MCF 10A (cell line): ENCODE measurements at places on chromosomes 2 and 18.

GRCh38 chr2:220509096-220509757 is 881.8 kb downstream of the SLC4A3 start:
- no peak for DNase-seq

GRCh38 chr2:16537347-16537746 is 128.3 kb downstream of the CYRIA start:
- DNase-seq = peak; percentile 47

- DNase-seq = no peak
Measured at GRCh38 chr18:9612977-9613376, 1.4 kb downstream of the PPP4R1 start.

GRCh38 chr2:83280391-83280790 is 1178.7 kb downstream of the SUCLG1 start:
- DNase-seq = no peak

GRCh38 chr2:79887747-79888374 is 375.0 kb downstream of the CTNNA2 start:
- DNase-seq = peak; percentile 72

DNA sequence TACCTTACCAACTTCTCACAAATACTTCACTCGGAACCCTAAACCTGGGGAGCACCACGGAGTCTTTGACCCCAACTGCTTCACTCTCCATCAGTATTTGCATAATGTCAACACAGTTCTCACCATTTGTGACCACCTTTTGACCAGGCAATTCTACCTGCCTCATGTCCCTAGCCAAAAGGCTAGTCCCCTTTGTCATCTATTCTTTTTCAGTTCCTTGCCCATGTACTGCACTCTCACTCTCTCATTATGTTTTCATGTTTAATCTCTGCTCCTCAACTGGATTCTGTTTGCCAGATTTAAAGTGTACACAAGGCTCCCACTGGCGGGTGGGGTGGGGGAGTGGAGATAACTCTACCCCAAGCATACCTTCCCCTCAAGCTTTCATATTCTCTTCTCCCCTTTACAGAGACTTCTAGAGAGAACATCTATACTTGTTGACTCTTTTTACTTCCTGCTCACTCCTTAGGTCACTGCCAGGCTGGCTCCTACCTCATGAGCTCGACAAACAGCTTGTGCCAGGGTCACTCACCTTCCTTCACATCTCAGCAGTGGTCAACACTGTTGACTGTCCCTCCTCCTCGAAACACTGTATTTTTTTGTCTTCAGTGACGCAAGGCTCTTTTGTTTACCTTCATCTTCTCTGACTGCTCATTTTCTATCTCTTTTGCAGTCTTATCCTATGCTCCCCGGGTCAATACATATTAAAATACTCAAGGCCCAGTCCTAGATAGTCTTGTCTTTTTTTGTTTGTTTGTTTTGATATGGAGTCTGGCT is 88.7 kb upstream of the MAP4K3 start:
- DNase-seq = no peak

DNA sequence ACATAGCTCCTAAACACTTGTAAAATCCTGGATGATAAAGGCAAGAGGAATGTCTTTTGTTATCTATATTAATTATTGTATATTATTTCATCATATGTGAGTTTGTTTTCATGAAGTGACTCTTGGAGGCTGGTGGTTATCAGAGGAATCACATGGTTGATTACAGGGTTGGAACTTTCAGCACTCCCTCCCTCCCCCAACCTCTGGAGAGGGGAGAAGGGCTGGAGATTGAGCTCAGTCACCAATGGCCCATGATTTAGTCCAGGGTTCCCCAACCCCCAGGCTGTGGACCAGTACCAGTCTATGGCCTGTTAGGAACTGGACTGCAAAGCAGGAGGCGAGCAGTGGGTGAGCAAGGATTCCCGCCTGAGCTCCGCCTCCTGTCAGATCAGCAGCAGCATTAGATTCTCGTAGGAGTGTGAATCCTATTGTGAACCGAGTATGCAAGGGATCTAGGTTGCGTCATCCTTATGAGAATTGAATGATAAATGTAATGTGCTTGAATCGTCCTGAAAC is 37.7 kb downstream of the FBXO48 start:
- DNase-seq = no peak

DNA sequence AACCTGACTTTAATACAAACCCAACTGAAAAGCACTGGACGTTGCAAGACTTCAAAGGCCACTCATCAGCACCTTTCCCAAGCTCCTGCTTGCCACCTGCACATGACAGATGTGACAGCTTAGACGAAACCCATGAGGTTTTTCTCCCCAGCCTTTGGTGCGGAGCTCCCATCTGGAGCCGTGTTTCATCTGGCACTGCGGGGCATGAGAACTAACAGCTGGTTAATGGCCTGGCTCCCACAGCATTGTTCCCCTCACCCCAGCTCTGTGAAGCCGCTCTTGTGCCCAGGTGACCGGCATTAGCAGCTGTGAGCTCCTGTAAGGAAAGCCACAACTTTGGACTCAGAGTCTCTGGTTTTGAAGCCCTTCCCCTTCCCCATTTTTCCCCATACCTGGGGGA is 50.9 kb downstream of the GALR1 start:
- DNase-seq = no peak

DNA sequence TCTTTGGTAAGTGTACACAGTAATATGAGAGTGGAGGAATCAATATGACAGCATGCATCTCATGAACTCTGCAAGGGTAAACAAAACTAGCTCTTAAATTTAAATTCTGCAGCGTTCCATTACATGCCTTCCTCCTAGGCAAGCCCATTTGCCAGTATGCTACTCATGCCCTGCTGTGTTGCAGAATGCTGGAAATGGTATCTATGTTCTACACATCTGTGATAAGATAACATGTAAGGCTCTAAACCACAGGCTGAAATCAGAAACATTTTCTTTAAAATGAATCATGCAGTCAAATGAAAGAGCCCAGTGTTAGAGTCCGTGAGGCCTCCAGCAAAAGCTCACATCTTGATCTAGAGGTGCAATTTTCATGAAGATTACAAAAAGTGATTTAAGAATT is 112.8 kb upstream of the FN1 start:
- DNase-seq = no peak

GRCh38 chr18:5969355-5969988 is 74.2 kb upstream of the TMEM200C start:
- no peak for DNase-seq

DNA sequence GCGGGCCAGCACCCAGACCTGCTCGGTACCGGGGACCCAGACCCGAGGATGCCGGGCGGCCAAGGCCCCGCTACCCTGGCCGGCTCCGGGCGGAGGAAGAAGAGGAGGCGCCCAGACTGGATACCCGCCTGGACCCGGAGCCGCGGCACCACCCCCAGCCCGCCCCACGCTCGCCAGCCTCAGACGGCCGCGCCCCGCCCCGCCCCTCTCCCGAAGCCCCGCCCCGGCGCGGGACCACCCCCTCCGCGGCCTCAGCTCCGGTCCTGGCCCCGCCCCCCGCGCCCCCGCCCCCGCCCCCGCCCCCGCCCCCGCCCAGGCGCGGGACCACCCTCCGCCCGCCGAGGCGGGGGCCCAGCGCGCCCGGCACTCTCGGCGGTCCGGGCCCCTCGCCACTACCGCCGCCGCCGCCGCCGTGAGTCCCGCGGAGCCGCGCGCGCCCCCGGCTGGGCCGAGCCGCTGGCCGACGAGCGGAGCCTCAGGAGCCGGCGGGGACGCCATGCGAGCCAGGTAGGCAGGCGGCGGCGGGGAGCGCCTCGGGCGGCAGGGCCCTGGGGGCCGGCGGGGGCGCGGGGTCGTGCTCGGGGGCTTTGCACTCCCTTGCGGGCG is at the start of gene SH3BP4:
TSS of gene SH3BP4 (plus strand) at position 354 of the 606 bp plus-strand sequence. CDS start 82,986 bp downstream, outside the sequence.
- peak; percentile 71 for DNase-seq

DNA sequence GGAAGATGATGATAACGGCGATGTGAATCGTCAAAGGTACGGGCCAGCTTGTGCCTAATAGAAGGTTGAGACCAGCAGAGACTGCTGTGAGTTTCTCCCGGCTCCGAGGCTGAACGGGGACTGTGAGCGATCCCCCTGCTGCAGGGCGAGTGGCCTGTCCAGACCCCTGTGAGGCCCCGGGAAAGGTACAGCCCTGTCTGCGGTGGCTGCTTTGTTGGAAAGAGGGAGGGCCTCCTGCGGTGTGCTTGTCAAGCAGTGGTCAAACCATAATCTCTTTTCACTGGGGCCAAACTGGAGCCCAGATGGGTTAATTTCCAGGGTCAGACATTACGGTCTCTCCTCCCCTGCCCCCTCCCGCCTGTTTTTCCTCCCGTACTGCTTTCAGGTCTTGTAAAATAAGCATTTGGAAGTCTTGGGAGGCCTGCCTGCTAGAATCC is 3.0 kb downstream of the FZD7 start:
- DNase-seq = no peak

DNA sequence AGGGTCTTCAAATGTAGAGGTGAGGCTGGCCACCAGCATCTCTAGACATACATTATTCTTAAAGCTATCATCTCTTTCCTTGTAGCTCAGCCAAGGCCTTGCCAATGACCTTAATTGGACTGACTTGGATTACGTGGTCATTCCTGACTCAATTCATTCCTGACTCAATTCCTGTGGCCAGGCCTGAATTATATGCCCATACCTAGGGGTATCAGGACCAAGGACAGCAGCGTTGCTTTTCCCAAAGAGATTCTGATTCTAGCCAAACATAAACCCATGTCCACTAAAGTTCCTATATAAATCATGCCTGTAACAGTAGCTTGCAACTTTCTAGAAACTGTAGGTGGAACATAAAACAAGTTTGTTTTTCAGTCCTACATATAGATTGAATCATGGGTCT is 231.7 kb downstream of the ARL6IP6 start:
- peak; percentile 52 for DNase-seq

DNA sequence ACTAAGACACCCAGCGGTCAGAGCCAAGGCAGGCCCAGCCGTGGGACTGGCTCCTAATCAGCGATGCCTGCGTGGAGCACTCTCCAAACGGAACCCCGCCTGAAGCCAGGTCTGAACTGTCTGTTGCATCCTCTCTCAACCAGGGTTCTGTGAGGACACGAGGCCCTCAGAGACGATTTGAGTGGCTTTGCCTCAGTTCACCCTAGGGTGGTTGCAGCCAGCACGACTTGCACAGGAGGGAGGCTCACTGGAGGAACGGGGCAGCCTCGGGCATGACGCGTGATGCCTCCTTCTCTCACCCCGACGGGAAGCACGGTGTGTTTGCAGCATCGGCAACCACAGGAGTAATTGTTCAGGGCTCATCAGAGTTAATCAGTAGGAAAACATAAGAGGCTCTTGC is 336.4 kb downstream of the EIPR1 start:
- DNase-seq = no peak

DNA sequence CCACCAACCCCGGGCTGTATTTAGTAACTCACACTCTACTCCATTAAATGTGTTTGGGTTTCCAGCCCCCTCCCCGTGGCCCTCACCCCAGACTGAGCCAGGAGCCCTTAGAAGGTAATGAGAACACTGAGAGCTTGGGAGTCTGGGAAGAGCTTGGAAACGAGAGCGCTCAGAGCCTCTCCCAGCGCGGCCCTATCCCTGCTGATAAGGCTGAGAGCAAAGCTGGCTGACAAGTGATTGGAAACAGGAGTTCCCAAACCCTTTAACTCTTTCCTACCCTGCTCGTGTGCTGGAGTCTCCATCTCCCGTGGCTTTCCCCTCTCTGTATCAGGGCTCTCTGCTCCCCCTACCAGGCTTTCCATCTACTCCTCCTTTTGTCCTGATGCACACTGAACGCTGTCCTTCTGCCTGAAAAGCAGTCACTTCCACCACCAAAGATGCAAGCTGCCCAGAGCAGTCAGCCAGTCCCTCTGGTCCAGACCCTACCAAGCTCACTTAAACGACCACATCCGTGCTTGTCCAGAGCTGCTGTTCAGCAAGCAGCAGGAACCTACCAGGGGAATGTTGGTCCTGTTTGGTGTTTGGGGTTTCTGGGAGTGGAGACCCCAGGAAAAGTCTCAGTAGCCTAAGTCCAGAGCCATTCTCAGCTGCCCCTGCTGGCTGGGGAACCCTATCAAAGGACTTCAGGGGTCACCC is 100.0 kb upstream of the PKDCC start:
- DNase-seq = no peak

DNA sequence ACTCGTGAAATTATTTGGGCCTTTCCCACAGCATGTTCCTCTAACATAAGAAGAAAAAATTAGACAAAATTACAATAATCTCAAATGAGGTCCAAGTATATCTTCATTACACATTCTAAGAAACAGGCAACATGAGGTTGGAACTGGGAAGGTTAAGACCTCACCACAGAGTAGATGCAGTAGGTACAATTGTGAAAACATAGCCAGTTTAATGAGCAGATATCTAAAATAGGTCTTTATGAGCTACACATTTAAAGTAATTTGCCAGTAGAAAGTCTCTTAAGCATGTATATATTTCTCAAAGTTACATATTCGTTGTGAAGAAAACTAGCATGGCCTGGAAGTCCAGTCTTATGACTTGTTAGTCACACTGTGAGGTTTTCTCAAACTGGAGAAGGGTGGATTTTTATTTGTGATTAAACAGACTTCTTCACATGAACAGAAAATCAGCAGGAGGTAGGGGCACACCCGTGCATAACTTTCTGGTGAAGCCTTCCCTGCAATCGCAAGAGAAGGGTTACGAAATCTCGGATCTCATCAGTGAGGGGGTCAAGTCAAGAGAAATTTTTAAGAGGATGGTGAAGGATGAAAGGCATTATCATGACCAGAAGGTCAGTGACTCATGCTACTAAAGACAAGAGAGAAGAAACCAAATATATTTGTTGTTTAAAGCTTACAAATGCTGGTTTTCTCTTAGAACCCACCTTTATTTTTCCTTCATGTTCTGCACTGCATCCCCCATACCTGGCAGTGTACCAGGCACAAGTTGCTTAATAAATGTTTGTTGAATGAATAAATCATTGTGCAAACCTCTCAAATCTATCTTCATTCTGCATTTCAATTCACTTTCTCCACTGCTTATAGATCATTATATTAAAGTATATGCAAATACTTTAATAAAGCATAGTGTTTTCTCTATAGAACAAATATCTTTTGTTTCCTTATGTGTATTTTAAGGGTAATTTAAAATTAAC is 5.1 kb upstream of the RAB27B start:
- peak; percentile 95 for DNase-seq

DNA sequence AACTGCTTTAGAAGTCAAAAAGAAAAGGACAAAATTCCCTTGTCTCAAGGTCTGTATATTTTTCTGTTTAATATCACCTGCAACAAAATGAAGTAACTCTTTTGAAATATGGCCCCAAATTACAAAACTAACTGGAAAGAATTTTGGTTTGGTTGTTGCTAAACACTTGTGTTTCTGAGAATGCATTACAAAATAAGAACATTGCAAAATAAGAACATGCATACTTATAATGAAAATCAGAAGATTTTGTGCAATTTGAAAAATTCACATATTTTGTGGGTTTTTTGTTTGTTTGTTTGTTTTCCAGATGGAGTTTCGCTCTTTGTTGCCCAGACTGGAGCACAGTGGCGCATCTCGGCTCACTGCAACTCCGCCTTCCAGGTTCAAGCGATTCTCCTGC is 21.8 kb downstream of the NDUFB3 start:
- DNase-seq = peak; percentile 54

DNA sequence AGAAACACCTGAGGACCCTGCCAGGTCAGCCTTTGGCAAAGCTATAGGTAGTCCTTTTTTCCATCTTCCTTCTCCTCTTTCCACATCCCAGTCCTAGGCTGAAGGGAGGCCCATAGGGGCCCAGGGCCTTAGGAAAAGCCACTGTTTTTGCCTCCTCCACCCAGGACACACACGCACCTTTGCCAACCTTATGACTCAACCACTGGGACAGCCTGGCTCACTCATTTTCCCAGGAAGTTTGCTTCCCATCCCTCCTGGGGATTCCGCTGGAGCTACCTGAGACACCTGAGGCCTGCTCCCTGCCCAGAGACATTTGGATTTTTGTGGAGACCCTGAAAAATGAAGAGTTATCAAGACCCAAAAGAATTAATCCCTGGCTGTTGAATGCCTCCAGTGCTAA is 273.4 kb upstream of the SIX2 start:
- DNase-seq = peak; percentile 87
